Suprapubic skin (tissue), 4 donors: ENCODE measurements at places on chromosomes 2 and 18.

GRCh38 chr2:207792244-207792785 lies 22.6 kb upstream of the FZD5 start:
- DNase-seq = no peak

- no peak for DNase-seq
Observed at GRCh38 chr2:145677371-145677770, 1157.5 kb upstream of the ZEB2 start.

GRCh38 chr2:43842866-43843226 lies 4.1 kb downstream of the ABCG8 start:
- no peak for DNase-seq

DNA sequence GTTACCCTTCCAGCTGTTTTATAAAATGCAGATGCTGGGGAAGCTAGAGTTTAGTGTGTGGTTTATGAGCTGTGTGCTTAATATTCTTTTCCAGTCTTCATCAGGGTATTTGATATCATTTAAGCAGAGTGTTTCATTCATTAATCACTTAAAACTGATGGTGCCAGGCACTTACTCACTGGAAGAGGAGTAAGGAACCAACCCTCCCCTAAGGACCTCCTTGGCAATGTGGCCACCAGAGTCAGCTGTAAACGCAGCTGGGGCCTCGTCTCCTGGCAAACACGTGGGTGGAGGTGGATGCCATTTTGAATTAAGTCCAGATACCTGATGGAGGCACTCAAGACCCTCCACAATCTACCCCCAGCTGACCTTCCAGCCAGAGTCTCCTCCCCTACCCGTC lies 331.6 kb downstream of the CLIP4 start:
- no peak for DNase-seq

DNA sequence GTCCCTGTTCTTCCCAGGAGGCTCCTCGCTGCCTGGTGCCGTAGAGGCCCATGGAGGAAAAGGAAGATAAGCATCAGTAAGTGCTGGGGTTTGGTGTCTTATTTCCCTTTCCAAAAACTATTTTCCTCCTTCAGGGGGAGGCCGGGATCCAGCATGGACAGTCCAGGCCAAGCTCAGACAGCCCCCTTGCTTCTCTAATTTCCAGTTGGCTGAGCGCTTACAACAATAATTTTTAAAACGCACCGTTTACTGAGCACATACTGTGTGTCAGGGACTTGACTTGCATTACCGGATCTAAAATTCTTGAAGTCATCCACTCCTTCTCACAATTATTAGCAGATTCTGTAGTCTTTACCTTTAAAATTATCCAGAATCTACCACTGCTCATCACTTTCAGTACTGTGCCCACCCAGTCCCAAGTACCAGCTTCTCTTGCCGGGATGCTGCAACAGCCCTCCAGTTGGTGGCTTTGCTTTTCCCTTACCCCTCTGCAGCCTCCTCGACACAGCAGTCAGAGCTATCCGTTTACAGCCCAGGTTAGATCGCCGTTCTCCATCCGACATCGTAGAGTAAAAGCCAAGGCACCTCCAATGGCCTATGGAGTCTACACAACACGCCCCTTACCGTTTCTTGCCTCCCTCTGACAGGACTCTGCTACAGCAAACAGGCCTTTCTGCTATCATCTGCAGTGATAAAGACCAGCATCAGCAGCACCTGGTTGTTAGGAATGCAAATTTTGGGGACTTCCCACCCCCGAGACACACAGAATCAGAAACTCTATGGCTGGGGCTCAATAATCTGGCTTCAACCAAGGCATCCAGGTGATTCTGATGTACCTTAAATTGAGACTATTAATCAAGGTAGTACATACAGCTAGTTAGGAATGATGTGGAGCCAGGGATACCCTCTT lies 75.2 kb upstream of the TSPYL6 start:
- DNase-seq = no peak

- no peak for DNase-seq
Observed at GRCh38 chr18:42675810-42676209, 439.7 kb downstream of the RIT2 start.

- no peak for DNase-seq
Observed at GRCh38 chr2:178152542-178152941, 40.3 kb downstream of the RBM45 start.

DNA sequence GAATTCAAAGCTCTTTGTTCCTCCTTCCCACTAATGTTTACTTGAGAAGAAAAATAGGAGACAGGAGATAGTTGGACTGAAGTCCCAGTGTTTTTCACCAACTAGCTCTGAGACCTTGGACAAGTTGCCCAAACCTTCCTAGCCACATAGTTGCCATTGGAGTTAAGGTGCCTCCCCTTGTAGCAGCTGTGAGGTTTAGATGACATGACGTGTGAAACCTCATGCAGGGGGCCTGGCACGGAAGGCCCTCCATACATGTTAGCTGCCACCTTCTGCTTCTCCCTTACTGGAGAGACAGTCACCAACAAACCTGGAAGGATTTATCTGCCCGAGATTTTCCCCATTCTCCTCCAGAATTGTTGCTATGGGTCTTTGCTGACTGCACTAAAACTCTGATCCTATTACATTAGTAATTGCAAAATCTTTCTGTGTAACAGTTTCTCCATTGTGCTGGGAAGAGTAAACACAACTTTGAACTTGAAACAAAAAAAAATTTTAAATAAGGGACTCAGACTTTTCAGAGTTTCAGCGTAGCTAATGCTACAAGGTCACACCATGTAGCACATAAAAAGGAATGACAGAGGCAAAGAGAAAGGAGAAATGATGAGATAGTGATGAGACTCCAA lies 23.8 kb upstream of the CABYR start:
- no peak for DNase-seq

DNA sequence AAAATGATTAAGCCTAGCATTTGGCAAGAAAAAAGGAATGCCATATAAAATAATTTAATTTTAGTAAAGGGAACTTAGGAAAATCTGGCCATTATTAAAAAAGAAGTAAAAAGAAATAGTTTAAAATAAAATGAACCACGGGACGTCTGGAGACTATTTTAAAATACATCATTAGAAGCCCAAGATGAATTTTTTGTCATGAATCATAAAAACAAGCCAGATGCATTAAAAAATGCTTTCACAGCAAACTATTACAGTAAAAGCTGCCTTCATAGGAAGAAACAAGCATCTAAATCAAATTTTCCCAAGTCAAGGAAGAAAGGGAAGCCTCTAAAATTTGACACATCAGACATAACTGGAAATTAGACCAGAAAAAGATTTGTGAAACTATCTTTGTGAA lies 33.0 kb downstream of the COL5A2 start:
- DNase-seq = no peak
